ENCODE measurements at places on chromosomes 7 and 10.

GRCh38 chr7:74343281-74344131, 54.3 kb downstream of the CLIP2 start:
- no peak for DNase-seq

- DNase-seq = peak; percentile 69
Observed at GRCh38 chr10:86688398-86688921, 20.1 kb downstream of the LDB3 start.

DNA sequence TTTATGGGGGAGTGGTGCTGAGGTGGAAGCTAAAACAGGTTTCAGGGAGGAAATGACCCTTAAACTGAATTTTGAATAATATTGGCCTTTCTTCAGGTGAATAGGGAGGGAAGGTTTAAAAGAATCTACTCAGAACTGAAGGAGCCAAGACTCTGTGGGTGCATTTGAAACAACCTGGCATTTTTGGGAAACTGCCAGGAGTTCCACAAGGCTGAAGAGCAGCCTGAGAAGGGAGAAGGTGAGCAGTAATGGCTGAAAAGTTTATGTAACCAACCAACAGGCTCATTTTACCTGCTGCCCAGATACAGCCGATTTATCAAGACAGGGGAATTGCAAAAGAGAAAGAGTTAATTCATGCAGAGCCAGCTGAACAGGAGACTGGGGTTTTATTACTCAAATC, 4.0 kb upstream of the PANK1 start:
- no peak for DNase-seq

DNA sequence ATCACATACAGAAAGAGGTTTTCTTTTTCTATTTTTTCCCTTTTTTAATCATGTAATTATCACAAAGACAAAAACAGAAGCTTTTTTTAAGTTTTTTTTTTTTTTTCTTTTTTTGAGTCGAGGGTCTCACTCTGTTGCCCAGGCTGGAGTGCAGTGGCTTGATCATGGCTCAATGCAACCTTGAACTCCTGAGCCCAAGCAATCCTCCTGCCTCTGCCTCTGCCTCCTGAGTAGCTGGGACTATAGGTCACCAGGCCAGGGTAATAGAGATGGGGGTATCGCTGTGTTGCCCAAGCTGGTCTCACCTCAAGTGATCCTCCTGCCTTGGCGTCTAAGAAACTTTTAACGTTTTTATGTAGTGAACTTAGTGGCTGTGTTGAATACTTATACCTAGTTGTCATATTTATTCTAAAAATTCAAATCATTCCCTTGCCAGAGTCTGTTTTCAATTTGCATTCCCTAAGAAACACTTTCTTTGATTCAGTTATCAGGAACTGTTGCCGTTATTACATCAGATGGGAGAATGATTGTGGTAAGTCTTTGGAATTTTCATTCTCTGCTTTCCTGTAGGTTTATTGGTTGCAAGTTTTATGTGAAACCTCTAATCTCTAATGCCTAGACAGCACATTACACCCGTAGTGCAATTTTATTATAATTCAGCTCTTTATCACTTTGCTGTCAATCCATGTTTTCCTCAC, 1.3 kb downstream of the LSM8 start:
- no peak for DNase-seq

- DNase-seq = no peak
Observed at GRCh38 chr10:71966046-71967004, 2.1 kb downstream of the CHST3 start.

GRCh38 chr10:73932620-73933112, 21.7 kb downstream of the PLAU start:
- DNase-seq = no peak

DNA sequence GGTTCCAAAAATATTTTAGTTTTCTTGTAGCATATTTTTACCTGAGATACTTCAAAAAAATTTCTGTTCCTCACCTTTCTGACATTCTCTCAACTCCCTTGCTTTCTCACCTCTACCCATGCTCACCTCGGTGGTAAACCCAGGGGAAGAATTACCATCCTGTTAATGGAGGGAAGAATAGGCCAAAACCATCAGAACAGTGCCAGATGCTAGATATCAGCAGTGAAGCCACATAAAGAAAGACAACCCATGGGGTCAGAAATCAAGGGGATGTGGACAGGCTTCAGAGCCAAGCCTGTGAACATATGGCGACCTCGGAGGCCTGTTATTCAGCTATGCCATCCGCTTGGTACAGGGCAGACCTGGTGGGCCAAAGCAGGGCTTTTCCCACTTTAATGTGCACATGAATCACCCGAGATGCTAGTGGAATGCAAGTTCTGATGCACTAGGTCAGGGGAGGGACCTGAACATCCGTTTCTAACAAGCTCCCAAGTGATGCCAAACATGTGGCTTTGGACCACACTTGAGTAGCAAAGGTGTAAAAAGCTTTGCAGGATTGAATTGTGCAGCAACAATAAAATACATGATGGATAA, 125.5 kb downstream of the NPY start:
- no peak for DNase-seq

- no peak for DNase-seq
Observed at GRCh38 chr10:69715156-69715898, 85.3 kb downstream of the FAM241B start.

- peak; percentile 27 for DNase-seq
Observed at GRCh38 chr10:125060826-125061556, 99.4 kb downstream of the CTBP2 start.

DNA sequence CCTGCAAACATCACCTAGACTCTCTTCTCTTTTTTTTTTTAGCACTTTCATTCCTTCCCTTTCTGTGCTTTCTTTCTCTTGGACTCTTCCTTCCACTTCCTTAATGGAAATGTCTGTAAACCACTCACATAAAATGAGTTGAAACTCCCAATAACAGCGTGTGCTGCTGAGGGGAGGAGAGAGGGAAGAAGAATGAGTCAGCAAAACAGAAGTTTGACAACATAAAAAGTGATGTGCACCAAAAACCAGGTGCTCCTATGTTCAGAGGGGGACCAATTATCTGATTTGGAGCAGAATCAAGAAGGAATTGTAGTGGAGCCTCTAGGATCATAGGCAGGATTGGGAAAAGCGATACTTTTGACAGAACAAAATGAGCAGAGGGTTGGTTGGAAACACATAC, 712.1 kb upstream of the IGFBP3 start:
- DNase-seq = no peak

DNA sequence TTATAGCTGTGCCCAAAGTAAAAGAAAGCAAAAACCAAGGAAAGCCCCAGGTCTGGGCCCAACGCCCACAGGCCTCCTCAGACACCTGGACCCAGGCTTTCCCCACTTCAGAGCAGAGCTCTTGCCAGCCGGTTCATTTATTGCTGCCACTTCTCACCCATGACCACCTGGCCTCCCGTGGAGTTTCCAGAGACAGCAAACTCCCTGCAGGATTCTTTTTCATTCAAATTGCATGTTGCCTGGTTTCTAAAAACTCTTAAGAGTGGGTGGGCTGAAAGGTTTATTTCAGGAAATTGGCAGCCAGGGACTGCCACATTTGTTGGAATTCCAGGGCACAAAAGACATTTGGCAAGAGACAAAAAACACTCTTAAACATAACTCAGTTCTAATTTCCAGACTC, 4.7 kb downstream of the VOPP1 start:
- no peak for DNase-seq

DNA sequence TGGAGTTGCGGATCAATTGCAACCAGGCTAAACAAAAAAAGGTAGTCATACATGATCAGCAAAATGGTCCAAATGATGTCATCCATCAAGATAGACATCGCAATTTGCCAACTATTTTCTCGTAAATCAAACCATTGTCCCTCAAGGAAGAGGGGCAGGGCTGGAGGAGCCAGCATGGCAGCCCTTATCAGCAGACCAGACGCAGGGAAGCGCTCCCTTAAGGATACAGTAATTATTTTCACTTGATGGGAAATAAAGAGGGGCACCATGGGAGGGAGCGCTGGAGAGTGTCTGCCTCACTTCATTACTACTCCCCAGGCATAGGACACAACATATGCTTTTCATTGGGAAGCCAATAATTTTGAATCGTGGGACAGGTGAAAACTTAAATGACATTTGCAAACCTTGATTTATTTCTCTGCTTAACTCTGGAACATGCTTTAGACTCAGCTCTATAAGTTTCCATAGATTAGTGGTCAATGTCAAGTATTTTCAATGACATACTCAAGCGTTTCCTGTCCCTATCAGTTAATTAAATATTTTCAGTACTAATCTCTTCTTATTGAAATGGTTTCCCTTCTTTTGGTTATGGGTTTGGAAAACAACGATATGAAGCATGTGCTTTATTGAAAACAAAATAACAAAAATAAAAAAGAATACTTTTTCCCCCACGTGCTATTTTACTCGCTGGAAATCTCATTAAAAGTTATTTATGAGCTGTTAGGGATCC, 202.4 kb upstream of the HABP2 start:
- no peak for DNase-seq

GRCh38 chr7:151274936-151275812, 26.7 kb upstream of the SMARCD3 start:
- DNase-seq = no peak

DNA sequence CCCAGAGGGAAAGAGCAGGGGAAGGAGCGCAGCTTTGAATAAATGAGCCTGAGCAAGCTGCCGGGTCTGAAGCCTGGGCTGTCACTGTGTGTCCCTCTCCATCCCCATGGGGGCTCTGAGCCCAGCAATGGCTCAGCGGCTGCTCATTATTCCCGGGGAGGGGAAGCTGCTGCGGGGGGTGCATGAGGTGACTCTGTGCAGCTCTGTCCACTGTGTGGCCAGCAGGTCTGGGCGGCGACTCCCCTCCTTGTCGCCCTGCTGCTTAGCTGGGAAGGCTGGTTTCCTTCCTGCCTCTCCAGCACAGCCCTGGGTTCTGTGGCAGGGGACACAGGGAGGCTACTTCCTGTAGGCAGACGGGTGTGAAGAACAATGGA, 234.2 kb downstream of the PRPF18 start:
- DNase-seq = no peak

DNA sequence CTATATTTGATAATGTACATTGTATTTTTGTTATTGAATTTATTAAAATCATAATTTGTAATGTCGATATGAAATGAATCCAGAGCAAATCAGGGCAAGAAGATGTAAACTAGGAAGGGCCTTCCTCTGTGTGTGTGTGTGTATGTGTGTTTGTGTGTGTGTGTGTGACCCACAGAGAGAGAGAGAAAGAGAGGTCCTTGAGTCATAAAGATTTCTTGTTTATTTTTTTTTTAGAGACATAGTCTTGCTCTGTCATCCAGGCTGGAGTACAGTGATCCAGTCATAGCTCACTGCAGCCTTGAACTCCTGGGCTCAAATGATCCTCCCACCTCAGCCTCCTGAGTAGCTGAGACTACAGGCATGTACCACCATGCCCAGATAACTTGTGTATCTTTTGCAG, 50.7 kb downstream of the INPP5F start:
- DNase-seq = no peak

DNA sequence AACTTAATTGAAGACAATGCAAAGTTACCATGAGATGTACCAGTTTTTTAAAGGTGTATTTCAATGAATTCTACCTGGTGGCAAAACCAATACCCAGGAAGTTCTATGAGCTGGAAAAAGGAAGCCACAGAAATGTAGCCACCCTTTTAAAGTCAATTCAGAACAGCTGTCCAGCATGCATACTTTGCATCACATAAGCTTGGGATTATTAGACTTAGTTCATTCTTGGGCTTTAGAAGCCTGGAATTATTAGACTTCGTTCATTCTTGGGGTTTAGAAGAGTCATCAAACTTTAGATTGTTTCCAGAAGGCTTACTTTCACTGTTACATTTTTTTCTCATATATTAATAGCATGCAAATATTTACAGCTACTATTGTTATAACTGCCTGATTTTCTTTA, 20.9 kb downstream of the SLC25A13 start:
- no peak for DNase-seq

- DNase-seq = no peak
Observed at GRCh38 chr10:100006243-100006886, 3.4 kb downstream of the DNMBP start.

DNA sequence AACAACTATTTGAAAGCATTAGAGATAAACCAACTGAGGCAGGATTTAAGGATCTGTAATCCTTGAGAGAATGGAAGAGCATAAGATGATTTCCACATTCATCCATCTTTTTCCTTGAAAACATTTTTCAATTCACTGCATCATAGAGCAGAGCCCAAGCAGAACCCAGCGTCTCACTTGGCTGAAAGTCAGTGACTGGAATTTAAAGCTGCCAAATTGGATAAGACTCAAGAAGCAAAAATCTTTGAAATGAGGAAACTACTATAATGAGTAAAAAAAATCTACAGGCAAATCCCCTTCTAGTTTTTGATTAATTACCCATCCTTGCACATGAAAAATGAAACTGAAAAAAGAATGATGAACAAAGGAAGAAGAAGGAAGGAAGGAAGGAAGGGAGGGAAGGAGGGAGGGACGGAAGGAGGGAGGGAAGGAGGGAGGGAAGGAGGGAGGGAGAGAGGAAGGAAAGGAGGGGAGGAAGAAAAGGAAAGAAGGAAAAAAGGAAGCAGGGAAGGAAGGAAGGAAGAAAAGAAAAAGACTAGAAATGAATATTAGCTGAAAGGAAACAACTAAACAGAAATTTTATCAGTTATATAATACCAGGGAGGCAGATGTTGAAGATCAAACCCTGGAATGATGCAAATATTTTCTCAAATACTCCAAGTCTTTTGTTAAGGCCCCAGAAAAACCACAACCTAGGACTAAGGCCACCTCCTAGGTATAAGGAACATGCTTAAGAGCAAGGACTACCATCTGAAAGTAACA, 336.3 kb upstream of the MAGI2 start:
- DNase-seq = no peak

- DNase-seq = no peak
Observed at GRCh38 chr10:124605001-124605370, 139.2 kb downstream of the FAM53B start.

GRCh38 chr10:131885391-131886165, 15.2 kb upstream of the PPP2R2D start:
- peak; percentile 78 for DNase-seq

GRCh38 chr7:110442381-110442837, 648.5 kb upstream of the LRRN3 start:
- DNase-seq = no peak

GRCh38 chr7:69659983-69660382, 61.7 kb downstream of the AUTS2 start:
- DNase-seq = no peak

GRCh38 chr10:133419211-133419950, 5.0 kb downstream of the SPRN start:
- DNase-seq = no peak

GRCh38 chr10:5999440-6000165, 22.3 kb upstream of the IL15RA start:
- DNase-seq = no peak

DNA sequence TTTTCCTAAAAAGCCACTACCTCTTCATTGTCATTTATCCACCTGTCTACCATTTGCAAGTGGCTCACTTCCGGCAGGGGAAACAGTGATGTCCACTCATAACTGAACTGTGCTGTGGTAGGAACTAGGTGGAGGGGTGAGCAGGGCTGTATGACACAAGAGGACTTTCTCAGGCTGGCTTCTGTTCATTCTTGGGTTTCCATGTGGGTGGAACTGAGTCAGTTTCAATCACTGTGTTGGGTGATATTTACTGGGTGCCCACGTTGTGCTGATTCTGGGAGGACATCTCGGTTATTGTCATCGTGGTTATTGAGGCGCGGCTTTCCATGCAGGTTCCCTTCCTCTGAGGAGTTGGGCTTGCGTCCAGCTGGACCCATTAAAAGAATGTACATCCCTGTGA, 38.8 kb downstream of the RAMP3 start:
- DNase-seq = peak; percentile 29

Data from T-helper 2 cell (primary cell).